Tibial artery (tissue), 4 donors: ENCODE measurements at places on chromosomes 5 and 9.
A peak's percentile ranks its signal among the peaks of the same experiment; 100 is the strongest.

- DNase-seq = no peak
Measured at GRCh38 chr9:127754099-127755060, 19.3 kb upstream of the TOR2A start.

DNA sequence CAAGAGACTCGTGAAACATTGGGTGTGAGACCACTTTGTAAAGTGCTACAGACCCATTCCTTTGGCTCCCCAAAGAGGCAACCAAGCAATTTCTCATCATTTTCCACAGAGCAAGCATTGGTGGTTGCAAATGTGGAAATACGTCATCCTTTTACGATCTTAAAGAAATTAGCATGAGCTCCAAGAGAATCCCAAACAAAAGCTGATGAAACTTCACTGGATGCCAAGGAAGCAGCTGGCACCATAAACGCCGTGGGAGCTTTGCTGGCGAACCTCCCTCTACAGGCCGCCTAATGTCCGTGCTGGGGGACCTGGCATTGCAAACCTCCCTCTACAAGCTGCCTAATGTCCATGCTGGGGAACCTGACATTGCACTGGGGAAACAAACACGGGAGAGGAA is 432.4 kb downstream of the ACTL7B start:
- no peak for DNase-seq

GRCh38 chr9:87673446-87674120 is 52.3 kb upstream of the CTSL start:
- DNase-seq = no peak

DNA sequence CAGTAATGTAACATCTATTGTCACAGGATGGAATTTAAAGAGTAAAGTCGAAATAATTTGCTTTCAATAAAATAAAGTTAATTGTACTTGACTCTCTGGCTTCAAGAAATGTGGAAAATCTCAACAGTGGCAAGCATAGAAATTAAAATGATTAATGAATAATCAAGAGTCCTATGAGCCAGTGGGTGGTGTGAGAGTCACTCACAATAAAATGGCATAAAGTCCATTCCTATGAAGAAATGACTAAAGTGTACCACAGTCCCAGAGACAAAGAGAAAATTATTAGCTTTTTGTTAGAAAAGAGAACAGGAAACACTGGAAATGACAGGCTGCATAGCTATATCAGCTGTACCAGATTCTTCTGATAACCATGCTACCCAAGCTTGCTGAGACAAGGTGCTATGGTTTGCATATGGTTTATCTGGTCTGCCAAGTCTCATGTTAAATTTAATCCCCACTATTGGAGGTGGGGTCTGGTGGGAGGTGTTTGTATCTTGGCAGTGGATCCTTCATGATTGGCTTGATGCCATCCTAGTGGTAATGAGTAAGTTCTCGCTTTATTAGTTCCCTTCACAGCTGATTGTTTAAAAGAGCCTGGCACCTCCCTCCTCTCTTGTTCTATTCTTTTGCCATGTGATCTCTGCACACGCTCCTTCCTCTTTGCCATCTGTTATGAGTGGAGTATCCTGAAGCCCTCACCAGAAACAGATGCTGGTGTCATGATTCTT is 647.7 kb upstream of the ITGA1 start:
- no peak for DNase-seq

- peak; percentile 72 for DNase-seq
Measured at GRCh38 chr9:81588148-81588871, 101.0 kb downstream of the TLE1 start.

- peak; percentile 84 for DNase-seq
Measured at GRCh38 chr5:174532455-174533453, 191.6 kb upstream of the MSX2 start.

DNA sequence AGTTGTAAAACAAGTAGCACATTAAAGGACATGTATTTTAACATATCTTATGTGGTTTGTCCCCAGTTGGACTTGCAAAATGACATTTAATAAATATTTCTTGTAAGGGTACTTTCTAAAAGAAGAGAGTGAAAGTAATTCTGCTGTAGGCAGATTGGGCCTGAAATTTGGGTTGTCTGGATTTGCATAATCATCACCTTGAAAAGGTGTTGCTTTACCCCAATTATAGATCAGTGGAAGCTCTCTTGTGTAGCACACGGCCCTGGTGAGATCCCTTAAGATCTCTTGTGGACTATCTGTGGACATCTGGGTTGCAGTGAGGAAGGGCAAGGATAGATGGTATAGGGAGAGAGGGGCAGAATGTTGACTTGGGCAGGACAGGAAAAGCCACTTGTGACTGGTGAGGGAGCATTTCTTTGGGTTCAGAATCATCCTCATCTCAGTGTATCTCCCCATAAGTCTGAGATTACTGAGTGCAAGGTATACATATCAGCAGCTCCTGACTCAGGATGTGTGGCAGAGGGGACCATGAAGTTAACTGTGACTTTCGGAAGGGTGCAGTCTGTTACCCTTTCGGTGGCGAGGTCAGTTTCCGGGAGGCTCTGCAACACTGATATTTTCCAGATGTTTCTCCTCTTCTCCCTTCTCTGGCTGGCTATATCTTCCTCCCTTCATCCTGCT is 2.0 kb upstream of the TNFAIP8 start:
- DNase-seq = no peak
